ENCODE measurements at places on chromosomes 12 and 14.

DNA sequence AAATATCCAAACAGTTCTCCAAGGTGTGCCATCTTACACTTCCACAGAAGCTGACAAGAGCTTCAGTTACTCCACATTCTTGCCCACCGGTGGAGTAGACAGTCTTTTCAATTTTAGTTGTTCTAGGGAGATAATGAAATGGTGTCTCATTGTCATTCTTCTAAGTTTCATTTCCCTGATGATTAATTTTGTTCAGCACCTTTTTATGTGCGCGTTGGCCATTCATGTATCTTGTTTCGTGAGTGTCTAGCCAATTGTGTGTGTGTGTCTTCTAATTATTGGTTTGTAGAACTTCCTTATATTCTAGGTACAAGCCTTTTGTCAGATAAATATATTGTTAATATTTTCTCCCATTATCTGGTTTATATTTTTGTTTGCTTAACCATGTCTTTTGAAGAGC is 63.1 kb downstream of the GLT1D1 start:
- no peaks in the 10 kb centered on the region for H3K27me3 ChIP-seq
- H3K27ac ChIP-seq: no peak overlapping the region
- H3K36me3 ChIP-seq: no peaks in the 10 kb centered on the region
- peaks cover 13% of the 10 kb centered on the region for H3K4me1 ChIP-seq

GRCh38 chr12:112615196-112615595 is 176.4 kb upstream of the RPH3A start:
- no peak overlapping the region for H3K4me3 ChIP-seq
- no peak overlapping the region for H3K27ac ChIP-seq
- no peaks in the 10 kb centered on the region for H3K27me3 ChIP-seq
- H3K4me1 ChIP-seq: no peaks in the 10 kb centered on the region
- no peaks in the 10 kb centered on the region for H3K36me3 ChIP-seq

GRCh38 chr12:41013881-41014642 is 174.1 kb upstream of the PDZRN4 start:
- H3K36me3 ChIP-seq: no peaks in the 10 kb centered on the region
- no peak for DNase-seq
- peaks cover 6% of the 10 kb centered on the region for H3K4me1 ChIP-seq
- no peaks in the 10 kb centered on the region for H3K27me3 ChIP-seq
- H3K27ac ChIP-seq: no peak overlapping the region

GRCh38 chr12:80175307-80175930 is 76.1 kb downstream of the OTOGL start:
- DNase-seq: no peak
- no peaks in the 10 kb centered on the region for H3K4me1 ChIP-seq
- H3K36me3 ChIP-seq: no peaks in the 10 kb centered on the region
- H3K27me3 ChIP-seq: no peaks in the 10 kb centered on the region

DNA sequence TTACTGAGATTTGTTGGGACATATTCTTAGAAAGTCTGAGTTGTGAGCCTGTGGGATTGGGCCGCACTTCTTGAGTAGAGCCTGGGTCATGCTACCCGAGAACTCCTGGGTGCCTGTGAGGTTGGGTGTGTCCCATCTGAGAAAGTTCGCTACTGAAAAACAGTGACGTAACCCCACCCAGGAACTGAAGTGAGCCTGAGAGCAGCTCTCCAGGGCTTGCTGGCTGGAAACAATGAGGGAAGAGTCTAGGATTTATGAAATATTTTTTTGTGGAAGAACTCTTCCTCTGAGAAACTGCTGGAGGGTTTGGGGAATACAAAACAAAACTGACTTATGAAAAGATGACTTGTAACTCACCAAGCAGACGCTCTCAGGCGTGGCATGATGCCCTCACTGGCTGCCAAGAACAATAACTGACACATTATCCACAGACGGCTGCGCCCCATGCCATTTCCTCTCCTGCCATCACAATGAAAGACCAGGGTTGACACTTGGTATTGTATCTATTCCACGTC is 69.2 kb downstream of the RASSF3 start:
- H3K27me3 ChIP-seq: no peaks in the 10 kb centered on the region
- H3K36me3 ChIP-seq: peaks cover 1% of the 10 kb centered on the region
- H3K4me3 ChIP-seq: peak overlapping the region; percentile 58
- H3K4me1 ChIP-seq: peaks cover 68% of the 10 kb centered on the region
- peak; percentile 82 for DNase-seq

- H3K27ac ChIP-seq: no peak overlapping the region
- no peak for DNase-seq
- no peaks in the 10 kb centered on the region for H3K36me3 ChIP-seq
- H3K27me3 ChIP-seq: no peaks in the 10 kb centered on the region
- no peaks in the 10 kb centered on the region for H3K4me1 ChIP-seq
These were observed 190.4 kb downstream of the ALG10 start for GRCh38 chr12:34212651-34213050.

DNA sequence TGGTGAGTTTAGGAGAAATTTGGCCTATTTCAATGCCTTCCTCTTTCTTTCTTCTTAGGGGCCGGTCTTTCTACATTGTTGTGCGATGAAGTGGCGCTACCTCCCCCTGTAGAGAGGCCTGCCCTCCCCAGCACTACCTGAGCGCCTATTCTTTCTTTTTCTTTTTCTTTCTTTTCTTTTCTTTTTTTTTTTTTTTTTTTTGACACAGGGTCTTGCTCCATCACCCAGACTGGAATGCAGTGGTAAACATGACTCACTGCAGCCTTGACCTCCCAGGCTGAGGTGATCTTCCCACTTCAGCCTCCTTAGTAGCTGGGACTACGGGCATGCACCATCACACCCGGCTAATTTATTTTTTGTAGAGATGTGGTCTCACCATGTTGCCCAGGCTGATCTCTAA is 136.1 kb upstream of the MAX start:
- no peaks in the 10 kb centered on the region for H3K36me3 ChIP-seq
- no peak for DNase-seq
- no peak overlapping the region for H3K27ac ChIP-seq
- H3K4me1 ChIP-seq: no peaks in the 10 kb centered on the region
- H3K27me3 ChIP-seq: no peaks in the 10 kb centered on the region

GRCh38 chr14:97456958-97457357 is 659.8 kb downstream of the VRK1 start:
- no peak overlapping the region for H3K27ac ChIP-seq
- no peak for DNase-seq
- no peak overlapping the region for H3K4me3 ChIP-seq
- no peaks in the 10 kb centered on the region for H3K27me3 ChIP-seq

- H3K27ac ChIP-seq: no peak overlapping the region
- no peak overlapping the region for H3K4me3 ChIP-seq
- no peaks in the 10 kb centered on the region for H3K27me3 ChIP-seq
- H3K4me1 ChIP-seq: no peaks in the 10 kb centered on the region
- no peaks in the 10 kb centered on the region for H3K36me3 ChIP-seq
These were observed 22.0 kb upstream of the TSPAN9 start for GRCh38 chr12:3055026-3055703.
